NCI-H2081 (cell line): ENCODE measurements at places on chromosomes 13 and 19.
A peak's percentile ranks its signal among the peaks of the same experiment; 100 is the strongest.

GRCh38 chr13:50788551-50789210 lies 54.8 kb downstream of the DLEU7 start:
- DNase-seq = no peak

- no peak for DNase-seq
These were observed 1.6 kb downstream of the LINGO3 start for GRCh38 chr19:2306281-2306806.

- DNase-seq = no peak
These were observed 50.3 kb downstream of the CCDC70 start for GRCh38 chr13:51912091-51912490.

DNA sequence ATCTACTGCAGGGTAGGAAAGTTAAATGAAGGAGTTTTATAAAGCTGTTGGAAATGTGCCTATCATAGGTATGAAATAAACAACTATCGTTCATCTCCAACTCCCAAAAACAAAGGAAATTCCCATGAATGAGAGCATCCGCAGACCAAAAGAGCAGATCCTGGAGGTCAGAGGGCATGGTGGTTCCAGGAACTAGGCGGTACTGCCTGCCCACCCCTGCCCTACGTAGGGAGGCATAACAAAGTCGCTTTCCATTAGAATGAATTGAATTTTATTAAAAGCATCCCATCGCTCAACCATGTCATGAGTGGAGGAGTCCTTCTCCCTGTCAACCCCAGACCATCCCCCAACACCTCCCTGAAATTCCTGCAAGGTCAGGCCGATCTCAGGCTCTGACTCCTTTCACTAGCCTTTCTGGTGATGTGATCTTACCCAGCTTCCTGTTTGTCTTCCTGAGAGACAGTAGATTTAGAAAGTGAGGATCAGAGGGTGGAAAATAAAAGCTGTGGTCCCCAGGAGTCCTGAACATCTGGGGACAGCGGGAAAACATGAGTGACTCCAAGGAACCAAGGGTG lies at the start of gene CLEC4M:
Gene CLEC4M, plus strand, starts transcription at position 525 of the 575 bp plus-strand sequence. Its CDS starts 24 bp downstream, at position 549.
- DNase-seq = no peak

DNA sequence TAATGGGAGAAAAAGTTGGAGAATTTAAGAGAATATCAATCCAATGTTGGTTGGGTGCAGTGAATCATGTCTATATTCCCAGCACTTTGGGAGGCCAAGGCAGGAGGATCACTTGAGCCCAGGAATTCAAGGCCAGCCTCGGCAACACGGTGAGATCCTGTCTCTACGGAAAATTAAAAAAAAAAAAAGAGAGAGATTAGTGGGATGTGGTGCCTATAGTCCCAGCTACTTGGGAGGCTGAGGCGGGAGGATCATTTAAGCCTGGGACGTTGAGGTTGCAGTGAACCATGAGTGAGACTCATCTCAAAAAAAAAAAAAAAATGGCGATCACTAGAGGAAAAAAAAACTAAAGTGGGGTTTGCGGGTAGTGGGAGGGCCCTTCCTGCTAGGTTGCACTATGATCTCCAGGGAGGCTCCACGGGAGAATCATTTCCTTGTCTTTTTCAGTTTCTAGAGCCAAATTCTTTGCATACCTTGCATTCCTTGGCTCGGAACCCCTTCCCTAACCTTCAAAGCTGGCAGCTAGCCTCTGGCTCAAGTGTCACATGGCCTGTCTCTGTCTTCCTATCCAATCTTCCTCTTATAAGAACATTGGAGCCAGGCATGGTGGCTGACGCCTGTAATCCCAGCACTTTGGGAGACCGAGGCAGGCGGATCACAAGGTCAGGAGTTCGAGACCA lies 5.8 kb upstream of the ERCC2 start:
- DNase-seq = no peak

- no peak for DNase-seq
These were observed 79.7 kb downstream of the LMO7 start for GRCh38 chr13:75715601-75716523.

DNA sequence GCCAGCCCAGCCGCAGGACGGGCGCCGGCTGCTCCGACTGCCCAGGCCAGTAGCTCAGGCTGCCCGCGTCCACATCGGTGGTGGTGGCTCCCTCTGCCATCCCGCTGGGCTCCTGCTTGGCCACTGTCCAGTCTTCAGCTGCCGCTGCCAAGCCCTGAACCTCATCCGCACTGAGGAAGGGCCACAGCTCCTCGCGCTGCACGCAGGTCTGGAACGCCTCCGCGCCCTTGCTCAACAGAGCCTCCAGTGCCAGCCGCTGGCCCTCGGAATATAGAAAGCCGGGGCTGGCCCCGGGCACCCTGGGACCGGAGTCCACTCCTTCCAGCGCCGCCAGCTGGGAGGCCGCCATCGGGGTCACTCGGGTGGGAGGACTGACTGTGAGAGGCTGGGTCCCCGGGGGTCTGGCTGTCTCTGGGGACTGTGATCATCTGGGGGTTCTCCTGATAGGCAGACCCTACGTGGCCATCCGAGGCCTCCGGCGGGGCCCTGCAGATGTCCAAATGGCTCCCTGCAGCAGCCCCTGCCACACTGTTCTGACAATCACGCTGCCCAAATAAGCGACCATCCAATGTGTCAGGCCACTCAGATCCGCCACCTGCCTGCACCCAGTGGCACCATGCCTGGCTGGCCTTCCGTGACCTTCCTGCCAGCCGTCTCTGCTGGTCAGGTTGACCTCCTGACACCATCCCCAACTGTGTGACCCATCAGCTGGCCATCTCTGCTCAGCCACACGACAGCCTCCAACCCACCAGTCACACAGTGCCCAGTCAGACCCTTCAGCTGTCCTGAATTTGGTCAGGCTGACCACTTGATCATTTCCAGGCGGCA lies 1.6 kb downstream of the FAM83E start:
- DNase-seq = no peak

GRCh38 chr13:95745752-95746151 lies 68.8 kb downstream of the DNAJC3 start:
- no peak for DNase-seq

GRCh38 chr19:7505682-7506384 lies 10.1 kb upstream of the ZNF358 start:
- DNase-seq = peak; percentile 45

GRCh38 chr13:110392510-110393240 lies 85.6 kb downstream of the COL4A2 start:
- DNase-seq = no peak

GRCh38 chr13:24683351-24683750 lies 3.1 kb downstream of the ATP12A start:
- DNase-seq = no peak

DNA sequence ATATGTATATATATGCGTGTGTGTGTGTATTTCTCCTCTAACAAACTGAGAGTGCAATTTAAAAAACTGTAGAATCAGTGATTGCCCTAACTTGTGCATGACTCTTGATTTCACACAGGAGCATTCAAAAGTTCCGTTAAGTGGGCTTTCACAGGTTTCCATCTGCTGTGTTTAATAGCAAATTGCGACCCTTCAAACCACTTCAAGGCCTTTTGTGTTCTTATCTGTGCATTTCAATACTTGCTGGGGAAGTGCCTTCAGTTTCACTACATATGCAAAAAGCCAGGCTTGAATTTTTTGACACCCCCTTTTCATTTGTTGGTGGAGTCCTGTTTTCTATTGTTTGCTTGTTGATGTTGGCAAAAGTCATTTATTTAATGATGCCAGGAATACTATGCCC lies 158.0 kb downstream of the TM9SF2 start:
- peak; percentile 81 for DNase-seq

GRCh38 chr13:111210544-111211469 lies 95.7 kb downstream of the ARHGEF7 start:
- DNase-seq = no peak

DNA sequence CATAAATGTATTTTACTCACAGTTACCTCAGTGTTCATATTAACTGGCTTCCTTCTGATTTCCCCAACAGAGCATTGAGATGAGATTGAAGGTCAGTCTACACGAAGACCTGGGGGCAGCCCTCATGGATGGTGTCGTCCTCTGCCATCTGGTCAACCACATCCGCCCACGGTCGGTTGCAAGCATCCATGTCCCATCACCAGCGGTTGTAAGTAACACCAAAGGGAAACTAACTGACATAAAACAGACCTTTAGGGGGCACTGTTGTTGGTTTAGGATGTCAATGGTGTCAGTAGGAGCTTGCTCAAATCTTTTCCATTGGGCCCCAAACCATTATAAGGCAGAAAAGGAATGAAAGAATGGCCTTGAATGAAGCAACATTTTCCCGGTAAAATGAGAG lies 68.2 kb downstream of the ESD start:
- no peak for DNase-seq

- no peak for DNase-seq
These were observed 16.2 kb upstream of the PRODH2 start for GRCh38 chr19:35828692-35829301.

- DNase-seq = peak; percentile 99
These were observed at the start of gene MRPS12 for GRCh38 chr19:38930776-38931520. Gene MRPS12, plus strand, starts transcription at chr19:38930944. Its CDS starts 351 bp downstream, at chr19:38931295.

DNA sequence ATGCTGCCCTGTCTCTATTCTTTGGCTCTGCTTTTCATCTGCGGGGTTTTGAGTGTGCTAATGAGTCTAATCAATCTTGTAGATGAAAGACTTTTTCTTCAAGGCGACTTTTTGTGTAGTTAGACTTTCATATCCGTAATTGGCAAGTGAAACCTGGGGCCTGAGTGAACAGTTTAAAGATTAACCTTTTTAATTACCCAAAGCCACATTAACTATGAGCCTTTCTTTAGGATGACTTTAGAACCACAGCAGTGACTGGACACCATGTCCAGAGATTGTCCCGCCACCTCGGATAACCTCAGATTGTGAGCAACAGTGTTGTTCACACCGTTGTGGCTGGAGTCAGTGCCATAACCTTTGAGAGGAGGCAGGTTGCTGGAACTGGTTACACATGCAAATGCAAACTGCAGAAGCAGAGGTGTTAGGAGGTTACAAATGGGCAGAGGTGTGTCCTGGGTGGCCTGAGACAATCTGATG lies 58.7 kb downstream of the SIAH3 start:
- DNase-seq = no peak

DNA sequence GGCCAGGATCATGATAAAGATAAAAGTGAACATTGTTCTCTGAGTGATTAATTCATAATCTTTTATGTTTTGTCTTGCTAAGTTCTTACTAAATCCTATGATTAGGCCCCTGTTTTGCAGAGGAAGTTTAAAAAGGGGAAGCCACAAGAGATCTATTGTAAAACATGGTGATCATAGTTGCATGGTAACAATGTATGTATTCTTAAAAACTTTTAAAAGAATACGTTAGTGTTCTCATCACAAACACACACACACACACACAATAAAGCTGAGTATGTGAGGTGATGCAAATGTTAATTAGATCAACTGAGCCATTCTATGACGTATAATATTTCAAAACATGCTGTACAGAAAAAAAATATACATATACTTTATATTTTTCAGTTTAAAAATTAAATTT lies 51.2 kb downstream of the MBD3L2B start:
- DNase-seq = no peak

GRCh38 chr19:3413796-3414327 lies 47.5 kb downstream of the NFIC start:
- no peak for DNase-seq

DNA sequence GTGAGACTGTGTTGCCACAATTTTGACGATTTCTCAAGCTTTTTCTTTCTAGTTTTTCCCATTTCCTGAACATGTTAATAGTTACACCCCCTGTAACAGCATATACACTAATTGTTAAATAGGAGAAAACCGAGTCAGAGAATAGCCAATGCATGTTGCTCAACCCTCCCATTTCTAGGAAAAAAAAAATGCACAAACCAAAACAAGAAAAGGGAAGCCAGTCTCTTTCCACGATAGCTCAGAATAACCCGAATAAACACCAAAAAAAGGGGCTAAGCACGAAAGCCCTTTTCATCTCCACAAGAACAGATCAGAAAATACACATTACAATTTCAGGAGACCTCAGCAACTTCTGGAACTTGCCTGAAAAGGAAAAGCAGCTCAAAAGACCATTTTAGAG lies 16.3 kb downstream of the LATS2 start:
- DNase-seq = no peak

DNA sequence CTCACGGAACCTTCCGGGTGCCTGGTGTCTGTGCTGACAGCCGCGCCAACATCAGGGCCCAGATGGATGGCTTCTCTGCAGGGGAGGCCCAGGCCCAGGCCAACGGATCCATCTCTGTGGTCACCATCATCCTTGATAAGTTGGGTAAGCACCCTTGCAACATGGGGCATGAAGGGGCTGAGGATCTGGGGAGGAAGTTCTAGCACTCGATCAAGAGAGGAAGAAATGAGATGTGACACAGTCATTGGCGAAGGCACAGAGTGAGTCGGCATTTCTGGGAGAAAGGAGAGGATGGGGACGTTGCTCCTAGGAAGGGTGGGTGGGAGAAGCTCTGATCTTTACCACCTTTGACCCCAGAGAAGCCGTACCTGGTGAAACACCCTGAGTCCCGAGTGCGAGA lies 4.4 kb downstream of the CILP2 start:
- DNase-seq = no peak

DNA sequence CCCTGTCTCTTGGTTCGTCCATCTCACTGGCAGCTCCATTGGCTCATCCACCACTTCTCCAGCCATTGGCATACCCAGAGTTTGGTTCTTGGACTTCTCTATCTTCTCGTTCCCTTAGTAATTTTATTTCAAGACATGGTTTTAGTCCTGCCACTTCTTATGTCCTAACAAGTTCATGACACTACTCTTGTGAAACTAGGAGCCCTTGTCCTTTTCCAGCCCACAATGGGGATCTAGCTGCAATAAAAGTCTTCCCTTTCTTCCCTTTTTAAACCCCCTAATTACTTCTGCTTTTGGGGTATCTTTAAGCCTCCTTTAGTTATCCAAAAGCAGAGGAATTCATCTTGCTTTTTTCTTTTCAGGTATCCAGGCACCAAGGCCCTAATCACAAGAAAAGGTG lies 2.9 kb upstream of the RCBTB2 start:
- no peak for DNase-seq

DNA sequence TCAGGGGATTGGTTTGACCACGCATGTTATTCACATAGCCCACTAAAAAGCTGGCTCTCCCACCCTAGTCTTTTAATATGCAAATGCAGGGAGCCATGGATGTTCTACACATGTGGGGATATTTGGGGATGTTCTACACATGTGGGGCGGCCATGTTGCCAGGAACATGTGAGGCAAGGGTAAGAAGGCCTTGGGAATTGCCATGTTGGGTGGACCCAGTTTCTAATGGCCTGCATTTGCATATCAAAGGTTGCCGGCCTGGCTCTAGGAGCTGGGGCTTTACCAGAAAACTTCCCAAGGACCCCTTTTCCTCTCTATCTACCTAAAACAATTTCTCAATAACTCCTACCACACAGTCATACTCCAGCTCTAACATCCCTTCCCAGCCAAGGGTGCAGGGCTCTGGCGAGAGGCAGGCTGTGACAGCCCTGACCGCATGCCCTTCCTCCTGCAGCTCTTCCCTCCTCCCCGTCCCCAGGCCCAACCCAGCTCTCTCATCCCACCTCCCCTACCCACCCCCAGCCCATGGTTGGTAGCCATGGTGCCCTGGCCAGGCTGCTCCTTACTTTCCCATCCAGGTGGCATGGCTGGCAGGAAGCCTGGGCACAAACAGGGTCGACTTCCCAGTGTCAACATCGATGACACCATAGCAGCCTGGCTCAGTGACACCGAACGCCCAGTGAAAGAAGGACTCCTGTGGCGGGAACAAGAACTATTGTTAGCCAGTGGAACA lies 11.0 kb downstream of the PEPD start:
- no peak for DNase-seq
